Urinary bladder (tissue), 4 donors: ENCODE measurements at places on chromosomes 5 and 9. TPM values are rescaled to one million over a fixed set of nuclear protein-coding genes. Genes with fewer than 3 reads are reported as not detected.

DNA sequence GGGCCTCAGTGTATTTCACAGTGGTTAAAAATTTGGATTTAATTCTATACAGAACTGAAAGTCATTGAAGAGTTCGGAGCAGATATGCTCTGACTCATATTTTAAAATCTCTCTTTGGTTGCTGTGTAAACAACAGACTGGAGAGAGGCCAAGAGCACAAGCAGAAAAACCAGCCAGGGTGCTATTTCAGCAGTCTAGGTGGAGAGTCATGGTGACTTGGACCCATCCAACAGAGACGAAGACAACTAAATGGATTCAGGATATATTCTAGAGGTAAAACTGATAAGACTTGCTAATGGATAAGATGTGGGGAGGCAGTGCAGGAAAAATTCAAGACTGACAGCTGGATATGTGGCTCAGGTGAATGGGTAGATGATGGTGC, 168.9 kb downstream of the MAPKAP1 start:
- peak; percentile 71 for DNase-seq

DNA sequence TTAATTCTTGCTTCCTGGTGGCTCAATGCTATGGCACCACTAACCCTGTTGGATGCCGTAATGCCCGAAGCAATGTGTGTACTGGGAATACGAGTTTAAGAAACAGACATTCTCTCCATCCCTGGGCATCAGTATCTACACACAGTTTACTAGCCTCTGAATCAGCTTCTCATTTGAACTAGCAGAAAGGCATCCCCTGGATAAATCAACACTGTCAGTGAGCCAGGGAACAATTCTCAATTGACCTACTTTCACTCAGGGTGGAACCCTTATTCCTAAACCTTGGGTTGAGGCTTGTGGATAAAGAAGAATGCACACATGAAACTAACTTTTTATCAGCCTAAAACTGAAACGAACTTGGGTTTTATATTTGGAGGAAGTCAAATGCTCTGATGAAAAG, 331.0 kb downstream of the GADD45G start:
- no peak for DNase-seq

- DNase-seq, result no peak
Observed at GRCh38 chr5:130605234-130605633, 559.8 kb downstream of the HINT1 start.

- DNase-seq, result no peak
Observed at GRCh38 chr5:95027151-95027721, 257.7 kb downstream of the MCTP1 start.

- no peak for DNase-seq
Observed at GRCh38 chr9:32565967-32566366, 7.0 kb downstream of the NDUFB6 start.

- DNase-seq, result no peak
Observed at GRCh38 chr5:109589239-109589638, 100.5 kb upstream of the MAN2A1 start.

DNA sequence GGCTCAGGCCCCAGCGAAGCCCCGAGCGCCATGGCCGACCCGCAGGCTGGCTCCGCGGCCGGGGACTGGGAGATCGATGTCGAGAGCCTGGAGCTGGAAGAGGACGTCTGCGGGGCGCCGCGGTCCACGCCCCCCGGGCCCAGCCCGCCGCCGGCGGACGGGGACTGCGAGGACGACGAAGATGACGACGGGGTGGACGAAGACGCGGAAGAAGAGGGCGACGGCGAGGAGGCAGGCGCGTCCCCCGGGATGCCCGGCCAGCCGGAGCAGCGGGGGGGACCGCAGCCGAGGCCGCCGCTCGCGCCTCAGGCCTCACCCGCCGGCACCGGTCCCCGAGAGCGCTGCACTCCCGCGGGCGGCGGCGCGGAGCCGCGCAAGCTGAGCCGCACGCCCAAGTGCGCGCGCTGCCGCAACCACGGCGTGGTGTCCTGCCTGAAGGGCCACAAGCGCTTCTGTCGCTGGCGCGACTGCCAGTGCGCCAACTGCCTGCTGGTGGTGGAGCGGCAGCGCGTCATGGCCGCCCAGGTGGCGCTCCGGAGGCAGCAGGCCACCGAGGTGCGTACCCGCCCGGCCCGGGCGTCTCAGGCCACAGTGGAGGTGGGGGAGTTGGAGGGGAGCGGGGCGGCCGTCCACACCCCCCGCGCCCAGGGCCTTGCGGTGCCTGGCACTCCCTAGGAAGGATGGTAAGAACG, 1.6 kb downstream of the DMRT2 start:
- no peak for DNase-seq

- DNase-seq, result no peak
Observed at GRCh38 chr9:12718482-12719026, 25.4 kb downstream of the TYRP1 start.

DNA sequence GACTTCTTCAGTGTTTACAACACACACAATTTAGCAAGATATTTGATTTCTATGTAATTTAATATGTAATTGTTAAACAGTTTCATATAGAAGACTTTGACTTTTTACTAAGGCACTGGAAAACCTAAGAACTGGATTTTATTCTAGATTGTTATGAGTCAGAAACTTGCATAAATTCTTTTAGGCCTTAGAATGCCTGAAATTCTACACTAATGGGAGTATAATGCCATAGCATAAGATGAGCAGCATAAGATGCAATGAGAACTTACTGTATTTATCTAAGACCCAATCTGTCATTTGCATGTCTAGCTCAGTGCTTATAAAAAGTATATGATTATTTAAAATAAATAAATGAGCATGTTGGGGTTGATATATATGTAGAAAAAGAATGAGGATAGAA, 285.2 kb downstream of the CDH12 start:
- no peak for DNase-seq

- no peak for DNase-seq
Observed at GRCh38 chr5:128276537-128277216, 193.1 kb downstream of the SLC12A2 start.

DNA sequence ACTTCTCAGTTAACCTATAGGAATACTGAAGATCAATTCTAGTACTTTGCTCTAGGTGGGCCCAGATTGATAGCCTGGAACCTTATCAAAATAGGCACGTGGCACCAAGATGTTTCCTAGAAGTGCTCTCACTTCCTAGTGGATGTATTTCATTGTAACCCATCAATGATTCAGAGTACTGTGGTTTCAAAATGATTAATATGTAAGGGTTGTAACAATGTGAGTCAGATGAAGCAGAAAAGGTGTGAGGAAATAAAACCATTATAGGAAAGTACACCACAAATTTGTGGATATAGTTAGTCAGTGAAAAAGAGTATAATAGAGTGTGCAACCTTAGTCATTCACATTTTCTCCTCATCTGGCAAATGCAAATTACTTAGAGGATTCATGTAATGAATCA, 177.3 kb upstream of the FST start:
- DNase-seq, result no peak

DNA sequence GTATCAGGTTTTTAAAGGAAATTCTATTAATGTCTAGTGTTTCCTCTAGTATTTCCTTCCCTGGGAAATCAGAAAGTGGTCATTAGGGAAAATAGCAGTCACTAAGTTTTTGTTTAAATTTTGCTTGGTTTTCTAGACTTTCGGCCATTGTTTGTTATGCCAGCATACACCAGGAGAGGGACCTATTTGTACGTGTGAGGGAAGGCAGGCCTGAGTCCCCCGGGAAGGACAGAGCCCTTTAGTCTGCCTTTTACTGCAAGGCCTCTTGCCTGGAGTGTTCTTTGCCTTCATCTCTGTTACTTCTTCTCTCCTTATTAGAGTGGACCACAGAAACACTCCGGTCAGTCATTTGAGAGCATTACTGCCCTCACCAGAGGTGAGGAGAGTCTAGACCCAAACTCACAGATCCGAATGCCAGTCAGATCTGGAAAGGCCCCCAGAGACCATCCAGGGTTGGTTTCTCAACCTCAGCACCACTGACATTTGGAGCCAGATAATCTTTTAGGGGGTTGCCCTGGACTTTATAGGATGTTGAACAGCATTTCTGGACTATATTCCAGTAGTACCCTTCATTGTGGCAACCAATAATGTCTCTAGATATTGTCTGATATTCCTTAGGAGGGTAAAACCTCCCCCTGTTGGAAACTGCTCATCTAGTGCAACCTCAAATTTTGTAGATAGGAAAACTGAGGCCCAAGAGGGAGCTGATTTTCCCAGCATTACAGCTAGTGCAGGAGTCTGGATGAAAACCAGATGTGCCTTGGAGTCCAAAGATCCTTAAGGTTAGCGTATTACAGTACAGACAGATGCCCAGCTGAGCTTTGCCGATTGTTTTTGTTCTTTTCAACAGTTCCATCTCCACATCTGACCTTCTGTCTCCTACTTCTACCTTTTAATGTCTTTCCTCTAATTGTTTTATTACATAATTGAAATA, 93.0 kb upstream of the NIPAL4 start:
- no peak for DNase-seq

DNA sequence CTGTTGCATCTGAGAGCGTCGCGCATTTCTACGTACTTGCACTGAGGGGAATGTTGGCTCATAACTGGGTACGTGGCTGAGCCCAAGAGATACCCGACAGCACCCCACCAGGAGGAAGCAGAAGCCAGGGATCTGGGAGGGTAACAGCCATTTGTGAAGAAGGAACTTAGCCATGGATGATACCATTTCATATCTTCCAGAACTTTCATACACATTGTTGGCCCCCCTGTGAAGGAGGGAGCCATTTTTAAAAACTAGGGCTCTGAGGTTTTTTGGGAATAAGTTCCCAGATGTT, 101.4 kb upstream of the SLC44A1 start:
- DNase-seq, result no peak

- DNase-seq, result no peak
Observed at GRCh38 chr5:174402222-174402812, 322.1 kb upstream of the MSX2 start.

- DNase-seq, result no peak
Observed at GRCh38 chr5:141512390-141512910, 23.6 kb downstream of the PCDHGC5 start.

- DNase-seq, result no peak
Observed at GRCh38 chr5:136769093-136769492, 403.7 kb upstream of the TRPC7 start.

- DNase-seq, result no peak
Observed at GRCh38 chr5:67746103-67746502, 469.5 kb upstream of the PIK3R1 start.

The ENG gene
- 196 TPM for polyA plus RNA-seq

The SLCO6A1 gene
- polyA plus RNA-seq, result not detected

The C6 gene
- polyA plus RNA-seq, result 1.4 TPM

The MARCHF11 gene
- 0.06 TPM for polyA plus RNA-seq

The PCDHGA2 gene
- polyA plus RNA-seq, result 4.1 TPM

The OR1L6 gene
- not detected for polyA plus RNA-seq

The GGTA1 gene
- 5.1 TPM for polyA plus RNA-seq

The TCERG1 gene
- polyA plus RNA-seq, result 25.3 TPM

The SHOC1 gene
- 0.05 TPM for polyA plus RNA-seq

The DMRT1 gene
- not detected for polyA plus RNA-seq

The SLC28A3 gene
- polyA plus RNA-seq, result 0.09 TPM

The IFNA21 gene
- polyA plus RNA-seq, result not detected

The PCDHAC1 gene
- 0.13 TPM for polyA plus RNA-seq
